ENCODE measurements at places on chromosomes 7 and 10.

DNA sequence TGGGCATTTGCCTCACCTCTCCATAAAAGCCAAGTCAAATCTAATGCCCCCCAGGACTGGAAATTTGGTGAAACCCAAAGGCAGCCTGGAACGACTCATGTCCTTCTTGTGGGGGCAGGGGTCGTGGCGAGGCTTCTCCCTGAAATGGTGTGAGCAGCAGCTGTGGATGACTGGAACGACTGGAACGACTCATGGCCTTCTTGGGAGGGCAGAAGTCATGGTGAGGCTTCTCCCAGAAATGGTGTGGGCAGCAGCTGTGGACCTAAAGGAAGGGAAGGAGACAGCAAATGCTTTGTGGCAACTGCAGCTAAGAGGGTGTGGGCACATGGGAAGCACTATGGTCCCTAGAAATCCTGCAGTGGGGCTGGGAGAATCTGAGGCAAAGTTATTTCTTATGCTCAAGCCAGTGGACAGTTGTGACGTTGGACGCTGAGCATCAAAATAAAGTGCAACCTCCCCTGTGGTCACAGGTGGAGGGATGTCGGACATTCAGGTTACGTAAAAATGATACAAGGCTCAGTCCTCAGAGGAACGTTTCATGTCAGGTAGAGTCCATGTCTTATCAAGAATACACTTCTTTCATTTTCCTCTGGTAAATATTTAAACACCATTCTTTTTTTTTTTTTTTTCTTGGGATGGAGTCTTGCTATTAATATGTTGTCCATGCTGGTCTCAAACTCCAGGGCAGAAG is 107.0 kb upstream of the KIF5B start:
- DNase-seq: no peak

GRCh38 chr10:118732245-118733165 is 22.3 kb downstream of the CACUL1 start:
- no peak for DNase-seq

DNA sequence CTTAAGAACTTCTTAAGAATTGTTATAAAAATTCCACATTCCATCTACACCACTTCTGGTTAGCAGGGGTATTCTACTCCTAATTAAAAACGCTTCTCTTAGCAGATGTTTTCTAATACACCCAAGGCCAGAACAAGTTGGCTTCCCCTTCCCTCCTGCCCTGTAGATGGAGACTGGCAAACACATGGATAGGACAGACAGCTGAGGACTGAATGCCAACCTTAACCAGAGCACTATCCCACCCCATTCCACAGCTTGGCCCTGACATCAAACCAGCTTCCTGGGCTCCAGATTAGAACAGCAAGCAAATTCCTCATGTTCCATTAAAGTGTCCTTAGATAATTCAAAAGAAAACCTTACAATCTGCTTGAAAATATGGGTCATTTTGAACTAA is 56.6 kb upstream of the IL6 start:
- DNase-seq: no peak

- no peak for DNase-seq
Observed at GRCh38 chr7:66430164-66430545, 198.5 kb upstream of the KCTD7 start.

- no peak for DNase-seq
Observed at GRCh38 chr7:29976673-29977415, 12.8 kb downstream of the SCRN1 start.

DNA sequence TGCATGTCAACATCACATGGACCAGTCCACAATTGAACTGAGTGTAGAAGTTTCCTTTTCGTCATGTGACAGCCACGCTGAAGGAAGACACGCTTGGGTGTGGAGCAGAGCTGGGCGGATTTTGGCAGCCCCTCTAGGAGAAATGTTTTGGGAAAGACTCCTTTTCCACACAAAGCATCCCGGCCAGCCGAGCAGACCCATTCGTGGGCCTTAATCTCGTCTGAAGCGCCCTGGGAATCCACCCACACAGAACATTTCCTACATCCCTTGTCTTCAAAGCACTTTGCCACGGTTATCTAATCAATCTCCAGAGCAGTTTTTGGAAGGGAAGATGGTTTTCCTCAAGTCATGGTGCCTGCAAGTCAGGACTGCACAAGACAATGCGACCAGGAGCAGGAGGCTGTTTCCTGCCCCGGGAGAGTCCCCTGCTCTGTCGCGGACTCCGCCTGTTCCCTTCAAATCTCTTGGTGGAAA is 8.4 kb upstream of the IFT22 start:
- DNase-seq: no peak
